ENCODE measurements at places on chromosomes 12 and 14.

- DNase-seq: no peak
Observed at GRCh38 chr12:91370086-91370868, 187.7 kb upstream of the DCN start.

DNA sequence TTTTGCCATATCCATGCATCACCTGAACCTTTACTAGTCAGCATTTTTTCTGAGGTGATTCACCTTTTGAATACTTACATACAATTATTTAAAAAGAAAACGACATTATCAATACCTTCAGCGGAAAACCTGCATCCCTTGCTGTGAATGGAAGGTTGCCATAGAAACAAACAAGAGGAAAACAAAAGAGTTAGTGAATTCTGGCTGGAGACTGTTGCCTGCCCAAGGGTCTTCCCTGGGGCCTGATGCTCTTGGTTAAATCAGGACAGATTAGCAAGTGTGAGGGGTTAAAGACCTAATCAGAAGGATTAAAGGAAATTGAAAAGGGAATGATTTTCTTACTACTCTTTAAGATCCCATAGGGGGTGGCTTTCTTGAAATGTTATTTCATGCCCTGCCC is 96.0 kb upstream of the WSCD2 start:
- no peak for DNase-seq

- DNase-seq: no peak
Observed at GRCh38 chr12:80659512-80660063, 47.8 kb upstream of the MYF6 start.

GRCh38 chr14:89807151-89807550 is 147.4 kb downstream of the EFCAB11 start:
- DNase-seq: no peak

- DNase-seq: no peak
Observed at GRCh38 chr12:127790376-127790775, 476.6 kb upstream of the TMEM132C start.

DNA sequence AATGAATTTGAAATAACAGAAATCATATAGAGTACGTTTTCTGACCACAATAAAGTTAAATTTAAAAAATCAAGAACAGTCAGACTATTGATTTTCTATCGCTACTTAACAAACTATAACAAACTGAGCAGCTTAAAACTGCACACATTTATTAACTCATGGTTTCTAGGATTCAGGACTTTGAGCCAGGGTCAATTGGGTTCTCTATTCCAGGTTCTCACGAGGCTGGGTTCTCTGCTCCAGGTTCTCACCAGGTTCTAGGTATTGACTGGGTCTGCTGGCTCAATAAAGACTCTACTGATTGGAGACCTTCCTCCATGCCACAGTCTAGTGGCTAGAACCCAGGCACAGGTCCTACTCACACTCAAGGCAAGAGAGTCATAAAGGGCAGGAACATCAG is 22.8 kb downstream of the ABCC9 start:
- DNase-seq: no peak

DNA sequence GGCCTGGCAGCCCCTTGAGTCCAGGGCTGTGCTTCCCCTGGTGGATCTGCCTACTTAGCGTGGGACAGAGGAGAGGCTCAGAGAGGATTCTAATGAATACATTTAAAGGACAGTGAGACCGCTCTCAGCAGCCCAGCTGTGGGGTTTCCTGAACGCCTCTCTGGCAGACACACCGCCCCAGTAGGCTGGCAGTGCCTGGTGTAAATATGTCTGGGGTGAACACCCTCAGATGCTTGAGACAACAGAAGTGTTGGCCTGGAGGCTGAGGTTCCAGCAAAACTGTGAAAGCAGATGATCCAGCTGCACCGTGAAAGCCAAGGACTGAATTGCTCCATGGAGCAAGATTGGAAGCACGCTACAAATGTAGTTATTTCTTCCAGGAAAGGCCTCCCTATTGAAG is 55.1 kb downstream of the LRRC74A start:
- no peak for DNase-seq

- no peak for DNase-seq
Observed at GRCh38 chr12:116159175-116159574, 118.3 kb downstream of the MED13L start.

DNA sequence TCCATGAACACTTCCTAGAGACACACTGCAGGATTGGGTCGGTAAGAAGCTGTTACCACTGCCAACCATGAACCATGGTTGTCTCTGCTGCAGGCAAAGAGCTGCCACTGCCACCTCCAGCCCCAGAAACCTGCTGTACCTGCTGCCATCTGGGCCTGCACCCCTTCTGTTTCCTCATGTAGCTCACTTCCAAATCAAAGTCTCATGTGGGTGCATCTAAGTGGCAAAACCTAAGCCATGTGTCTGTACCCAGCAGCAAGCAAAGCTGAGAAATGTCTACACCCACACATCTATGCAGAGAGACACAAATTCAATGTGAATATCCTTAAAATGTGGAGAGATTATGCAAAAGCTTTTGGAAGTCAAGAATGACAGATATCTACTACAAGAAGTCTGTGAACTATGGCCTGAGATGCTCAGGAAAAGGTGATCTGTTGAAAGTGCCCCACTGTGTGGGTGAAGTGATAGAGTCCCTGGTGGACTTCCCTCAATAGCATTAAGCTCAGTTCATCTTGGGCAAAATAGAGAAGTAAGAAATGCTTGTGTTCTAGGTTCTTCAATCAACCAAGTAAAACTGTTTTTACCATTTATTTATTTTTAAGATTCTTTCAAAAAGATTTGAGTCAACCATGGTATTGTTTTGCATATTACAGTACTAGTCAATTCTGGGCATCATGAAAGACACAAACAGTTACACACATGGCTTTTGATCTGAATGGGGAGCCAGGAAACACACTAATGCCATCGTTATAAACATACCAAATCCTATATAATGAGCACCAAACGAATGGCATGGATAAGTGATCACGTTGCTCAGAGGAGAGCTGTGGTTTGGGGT is 64.4 kb downstream of the FOS start:
- no peak for DNase-seq

- no peak for DNase-seq
Observed at GRCh38 chr12:115700896-115701465, 576.5 kb downstream of the MED13L start.

GRCh38 chr12:122449317-122449716 is 26.8 kb upstream of the CLIP1 start:
- no peak for DNase-seq

GRCh38 chr12:52307836-52308805 is 13.1 kb downstream of the KRT83 start:
- no peak for DNase-seq

GRCh38 chr12:66036317-66036716 is 94.2 kb downstream of the LLPH start:
- no peak for DNase-seq

DNA sequence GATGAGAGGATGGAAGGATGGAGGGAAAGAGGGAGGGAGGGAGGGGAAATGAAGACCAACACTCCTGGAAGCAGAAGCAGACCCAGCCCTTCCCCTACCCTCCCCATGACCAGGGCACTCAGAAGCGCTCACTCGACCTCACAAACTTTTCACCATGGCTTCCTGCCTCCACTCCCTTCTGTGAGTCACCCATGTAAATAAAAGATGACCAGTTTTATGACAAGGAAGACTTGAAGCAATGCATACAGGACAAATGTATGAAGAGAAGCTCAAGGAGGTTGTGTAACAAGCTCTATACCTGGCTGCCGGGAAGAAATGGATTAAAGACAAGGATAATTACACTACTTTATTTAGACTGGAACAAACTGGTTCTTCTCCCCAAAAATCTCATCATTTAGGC is 63.8 kb downstream of the CDC42BPB start:
- DNase-seq: no peak

DNA sequence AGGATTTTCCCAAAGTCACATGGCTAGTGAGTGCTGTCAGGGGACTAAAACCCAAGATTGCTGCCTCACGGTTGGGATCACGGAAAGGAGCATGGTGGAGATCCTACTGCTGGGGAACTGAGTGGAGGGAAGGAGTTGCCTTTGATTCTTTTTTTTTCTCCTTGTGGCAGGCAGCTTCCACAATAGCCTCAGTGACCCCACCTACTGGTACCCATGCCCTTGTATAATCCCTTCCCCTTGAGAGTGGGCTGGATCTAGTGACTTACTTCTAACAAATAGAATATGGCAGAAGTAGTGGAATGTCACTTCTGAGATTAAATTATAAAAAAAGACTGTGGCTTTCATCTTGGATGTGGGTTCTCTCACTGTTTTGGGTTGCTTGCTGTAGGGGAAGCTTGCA is 135.7 kb downstream of the DICER1 start:
- no peak for DNase-seq

Measured in GOT3 (cell line).